C1 segment of cervical spinal cord (tissue), 14 donors: ENCODE measurements at places on chromosomes 3 and 15.

- DNase-seq = no peak
These were observed 23.8 kb upstream of the TCF12 start for GRCh38 chr15:56894601-56895000.

GRCh38 chr3:159879598-159879997, 109.0 kb upstream of the IL12A start:
- no peak for DNase-seq

- DNase-seq = no peak
These were observed 14.5 kb upstream of the TMEM44 start for GRCh38 chr3:194647747-194648146.

GRCh38 chr3:151550025-151550618, 89.3 kb upstream of the IGSF10 start:
- no peak for DNase-seq

DNA sequence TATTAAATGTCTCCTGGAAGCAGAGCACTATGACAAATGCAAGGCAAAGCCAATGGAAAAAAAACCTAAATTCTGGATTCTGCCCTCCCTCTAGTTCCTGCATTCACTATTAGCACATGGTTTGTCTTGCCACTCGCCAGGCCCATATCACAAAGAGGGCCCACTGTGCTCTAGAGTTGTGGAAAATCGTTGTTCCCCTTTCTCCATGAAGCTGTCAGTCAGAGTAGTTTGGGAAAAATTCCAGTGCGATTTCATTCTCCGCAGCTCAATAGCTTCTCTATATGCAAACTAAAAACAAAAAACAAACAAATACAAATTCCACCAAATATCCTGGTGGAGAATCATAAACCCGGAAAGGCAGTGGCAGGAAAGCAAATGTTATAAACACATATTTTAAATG, 77.3 kb downstream of the RORA start:
- no peak for DNase-seq

DNA sequence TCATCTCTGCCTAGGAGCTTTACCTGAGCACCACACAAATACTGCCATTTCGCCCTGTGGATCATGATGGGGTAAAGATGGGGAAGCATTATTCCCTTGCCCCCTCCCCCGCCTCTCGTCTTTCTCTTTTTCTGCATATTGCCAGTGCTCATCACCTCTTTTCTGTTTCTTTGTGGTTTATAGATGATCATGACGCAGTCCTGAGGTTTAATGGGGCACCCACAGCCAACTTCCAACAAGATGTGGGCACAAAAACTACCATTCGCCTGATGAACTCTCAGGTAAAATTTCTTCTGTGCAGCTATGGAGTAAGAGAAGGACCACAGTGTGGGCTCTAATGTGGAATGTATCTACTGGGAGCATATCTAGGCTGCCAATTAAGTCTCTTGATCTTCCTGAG, 88.2 kb downstream of the RPL39L start:
- no peak for DNase-seq

GRCh38 chr15:79736435-79737000, 160.3 kb downstream of the MTHFS start:
- DNase-seq = no peak

GRCh38 chr15:97909291-97909891, 51.1 kb upstream of the ARRDC4 start:
- peak; percentile 27 for DNase-seq

DNA sequence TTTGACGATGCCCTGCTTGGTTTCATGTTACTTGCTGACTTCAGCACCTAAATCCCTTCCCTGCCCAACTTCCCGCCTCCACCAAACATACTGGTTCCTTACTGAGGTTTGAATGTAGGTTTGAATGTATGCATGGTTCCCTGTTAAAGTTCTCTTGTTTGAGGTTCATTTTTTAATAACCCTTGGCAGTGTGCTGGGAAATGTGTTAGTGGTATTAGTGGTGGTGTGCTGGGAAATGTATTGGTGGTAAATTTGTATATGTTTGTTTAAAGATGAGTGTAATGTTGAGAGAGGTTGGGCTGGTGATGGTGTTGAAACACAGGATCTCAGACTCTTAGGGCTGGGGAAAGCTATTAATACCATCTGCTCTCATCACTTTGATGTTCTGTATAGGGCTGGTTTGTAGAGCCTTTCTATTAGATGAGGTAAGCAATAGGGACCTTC, 392.7 kb downstream of the PTPRG start:
- no peak for DNase-seq

GRCh38 chr3:115693868-115694267, 70.6 kb downstream of the GAP43 start:
- DNase-seq = no peak

- no peak for DNase-seq
These were observed 30.6 kb downstream of the SNRK start for GRCh38 chr3:43316783-43317460.

GRCh38 chr3:156819842-156820691, 6.1 kb upstream of the LEKR1 start:
- DNase-seq = no peak
